Stimulated activated CD8-positive, alpha-beta memory T cell treated with anti-CD3 and anti-CD28 coated beads, Interleukin-4, amount 100 ng/mL, for 4 hours (primary cell): ENCODE measurements at places on chromosomes 4 and X.

DNA sequence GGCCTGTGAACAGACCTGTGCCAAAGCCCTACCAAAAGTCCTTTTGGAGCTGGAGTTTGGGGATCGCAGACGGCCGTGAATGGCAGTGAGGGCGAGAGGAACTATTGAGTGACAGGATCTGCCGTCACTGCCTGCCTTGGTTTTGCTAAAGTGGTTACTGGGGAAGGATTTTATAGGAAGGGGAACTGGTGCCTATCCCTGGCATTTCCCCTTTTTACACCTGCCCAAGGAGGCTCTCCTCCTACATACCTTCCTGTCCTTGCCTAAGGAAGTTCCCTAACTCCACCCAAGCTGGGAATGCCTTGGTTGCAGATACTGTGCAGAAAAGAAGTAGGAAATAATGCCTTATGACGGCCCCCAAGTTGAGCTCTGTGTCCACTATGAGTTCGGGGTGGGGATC lies 14.5 kb downstream of the LONRF3 start:
- DNase-seq: no peak

DNA sequence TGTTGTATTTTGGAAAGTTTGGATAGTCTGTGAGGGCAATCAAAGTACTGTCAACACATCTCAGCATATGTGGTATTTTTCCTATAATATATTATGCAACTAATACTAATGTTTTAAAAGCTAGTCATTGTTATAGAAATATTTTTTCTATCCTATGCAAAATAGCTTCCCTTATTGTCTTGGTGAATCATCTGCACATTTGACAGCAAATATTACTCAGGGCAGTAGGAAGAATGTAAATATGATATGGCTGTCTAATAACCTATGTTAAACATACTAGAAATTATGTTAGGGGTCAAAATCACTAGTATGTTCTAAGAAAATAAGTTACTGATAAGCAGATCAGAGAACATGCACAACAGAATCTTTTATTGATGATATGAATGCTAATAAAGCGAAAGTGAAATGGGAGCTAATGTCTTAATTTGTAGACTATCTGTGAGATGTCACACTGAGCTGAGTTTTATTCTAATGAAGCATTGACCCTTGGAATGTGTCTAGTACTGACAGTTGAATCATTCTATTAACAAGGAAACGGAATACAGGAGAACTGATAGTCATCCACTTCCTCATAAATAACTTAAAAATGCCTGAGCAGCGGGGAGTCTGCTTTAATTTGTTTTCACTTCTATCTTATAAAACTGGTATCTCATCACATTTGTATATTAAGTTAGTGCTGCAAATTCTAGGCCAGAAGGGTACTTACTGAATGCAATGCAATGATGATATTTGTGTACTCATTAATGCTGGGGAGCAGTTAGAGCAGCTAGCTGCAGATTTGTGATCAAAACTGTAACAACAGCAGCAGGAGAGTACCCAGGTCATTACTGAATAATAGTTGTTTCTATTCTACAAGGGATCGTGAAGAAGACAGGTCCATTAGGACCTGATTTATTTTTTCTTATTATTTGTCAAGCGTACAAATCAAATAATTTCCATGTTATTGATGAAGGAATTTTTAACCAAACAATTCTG lies 440.3 kb upstream of the AADAT start:
- DNase-seq: no peak

DNA sequence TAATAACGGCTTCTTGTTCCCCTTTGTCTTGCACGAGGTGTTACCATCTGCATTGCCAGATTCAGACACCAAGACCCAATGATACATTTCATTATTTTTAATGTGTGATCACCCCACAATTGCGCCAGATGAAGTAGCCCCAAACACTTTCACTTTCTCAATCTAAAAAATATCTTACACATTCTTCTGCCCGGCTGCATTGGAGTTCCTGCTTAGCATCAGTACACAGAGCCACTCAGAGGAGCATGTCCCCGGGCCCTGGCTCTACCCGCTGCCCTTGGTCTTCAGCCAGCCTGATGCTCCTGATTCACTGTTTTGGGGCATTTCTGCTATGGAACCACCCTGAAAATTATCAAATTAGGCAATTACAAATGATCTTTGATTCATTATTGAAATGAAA lies 66.0 kb upstream of the TENM3 start:
- no peak for DNase-seq

- no peak for DNase-seq
These were observed 41.6 kb downstream of the TIGD2 start for GRCh38 chr4:89152972-89153371.

GRCh38 chr4:64417974-64418373 lies 8.7 kb upstream of the TECRL start:
- no peak for DNase-seq

DNA sequence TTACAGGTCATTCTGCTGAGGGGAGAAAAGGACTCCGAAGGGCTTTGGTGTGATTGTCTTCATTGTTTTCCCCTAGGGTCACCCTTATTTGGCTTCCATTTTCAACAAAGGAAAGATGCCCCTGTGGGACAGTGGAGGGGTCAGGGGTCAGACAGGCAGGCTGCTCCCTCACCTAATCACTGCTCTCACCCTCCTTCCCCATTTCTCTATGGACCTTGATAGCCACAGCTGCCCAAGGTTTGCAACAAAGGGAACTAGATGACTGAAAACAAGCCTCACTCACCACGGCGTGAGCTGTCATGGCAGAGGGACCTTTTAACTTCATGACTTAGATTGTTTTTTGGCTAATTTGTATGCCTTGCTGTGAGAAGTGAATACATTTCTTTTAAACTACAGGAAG lies 40.7 kb downstream of the C4orf51 start:
- DNase-seq: no peak

DNA sequence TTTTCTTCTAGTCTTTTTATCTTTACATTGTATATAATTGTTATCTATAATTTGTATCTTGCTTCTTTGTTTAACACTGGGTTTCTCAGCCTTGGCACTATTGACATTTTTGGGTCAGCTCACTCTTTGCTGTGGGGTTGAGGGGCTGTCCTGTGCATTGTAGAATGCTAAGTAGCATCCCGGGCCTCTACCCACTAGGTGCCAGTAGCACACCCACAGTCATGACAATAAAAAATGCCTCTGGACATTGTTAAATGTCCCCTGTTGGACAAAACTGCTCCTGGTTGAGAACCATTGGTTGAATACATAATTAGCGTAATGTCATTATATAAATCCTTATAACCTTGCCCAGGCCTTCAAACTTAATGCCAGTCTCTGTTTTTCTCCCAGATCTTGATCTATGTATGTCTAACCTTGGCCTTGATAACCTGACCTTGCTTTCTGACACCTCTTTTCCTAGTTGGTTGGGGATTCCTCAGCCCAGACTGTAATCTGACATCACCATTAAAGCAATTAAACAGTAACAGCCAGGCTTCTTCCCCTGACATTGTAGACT lies 46.1 kb downstream of the DCX start:
- no peak for DNase-seq

GRCh38 chr4:8353912-8354453 lies 84.4 kb downstream of the HTRA3 start:
- DNase-seq: no peak

DNA sequence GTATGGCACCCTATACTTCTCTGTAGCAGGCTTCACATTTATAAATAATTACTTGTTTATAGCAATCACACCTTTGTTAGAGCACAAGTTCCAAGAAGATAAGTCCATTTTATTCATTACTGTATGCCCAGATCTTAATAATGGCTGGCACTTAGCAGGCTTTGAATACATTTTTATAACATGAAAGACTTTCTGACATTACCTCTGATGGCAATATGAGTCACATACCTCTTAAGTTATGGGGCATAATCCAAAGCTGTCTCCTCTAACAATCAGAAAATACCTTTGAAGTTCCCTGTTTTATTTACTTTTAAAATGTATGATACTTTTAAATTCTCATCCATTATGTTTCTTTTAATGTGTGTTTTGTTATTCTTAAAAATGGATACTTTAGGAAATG lies 12.2 kb downstream of the SCRG1 start:
- DNase-seq: no peak

- DNase-seq: no peak
These were observed 35.9 kb upstream of the PSAPL1 start for GRCh38 chr4:7470522-7471128.

GRCh38 chrX:109707319-109707718 lies 25.7 kb downstream of the ACSL4 start:
- DNase-seq: no peak

- DNase-seq: no peak
These were observed 12.9 kb downstream of the PALLD start for GRCh38 chr4:168509786-168510185.

DNA sequence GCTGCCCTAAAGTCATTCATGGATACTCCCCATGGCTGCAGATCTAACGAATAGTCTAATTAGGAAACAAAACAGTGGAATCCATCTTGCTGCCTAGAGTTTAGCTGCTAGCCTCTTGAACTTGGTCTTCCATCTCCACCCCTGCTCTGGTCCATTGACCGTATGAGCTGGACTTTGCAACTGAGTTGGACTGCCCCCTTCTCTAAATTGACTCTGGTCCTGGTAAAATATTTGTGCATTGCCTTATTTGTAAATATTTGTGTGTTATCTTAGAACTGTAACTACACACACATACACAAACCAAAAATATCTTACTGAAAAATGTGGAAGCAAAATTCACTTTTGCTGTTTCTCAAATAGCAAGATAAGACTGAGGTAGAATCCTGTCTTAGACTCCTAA lies 181.3 kb downstream of the NWD2 start:
- no peak for DNase-seq

- no peak for DNase-seq
These were observed 362.1 kb downstream of the UNC5C start for GRCh38 chr4:95186666-95187065.

DNA sequence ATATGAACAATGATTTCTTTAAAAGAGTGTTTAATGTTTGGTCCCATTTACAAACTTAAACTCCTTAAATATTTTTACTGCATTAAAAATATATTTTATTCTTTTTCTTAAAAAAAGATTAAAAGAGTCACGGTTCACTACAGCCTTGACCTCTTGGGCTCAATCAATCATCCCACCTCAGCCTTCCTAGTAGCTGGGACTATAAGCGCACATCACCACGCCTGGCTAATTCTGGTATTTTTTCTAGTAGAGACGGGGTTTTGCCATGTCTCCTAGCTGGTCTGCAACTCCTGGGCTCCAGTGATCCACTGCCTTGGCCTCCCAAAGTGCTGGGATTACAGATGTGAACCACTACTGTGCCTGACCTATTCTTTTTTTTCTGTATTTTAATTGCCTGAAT lies 104.7 kb upstream of the TLR2 start:
- DNase-seq: no peak

DNA sequence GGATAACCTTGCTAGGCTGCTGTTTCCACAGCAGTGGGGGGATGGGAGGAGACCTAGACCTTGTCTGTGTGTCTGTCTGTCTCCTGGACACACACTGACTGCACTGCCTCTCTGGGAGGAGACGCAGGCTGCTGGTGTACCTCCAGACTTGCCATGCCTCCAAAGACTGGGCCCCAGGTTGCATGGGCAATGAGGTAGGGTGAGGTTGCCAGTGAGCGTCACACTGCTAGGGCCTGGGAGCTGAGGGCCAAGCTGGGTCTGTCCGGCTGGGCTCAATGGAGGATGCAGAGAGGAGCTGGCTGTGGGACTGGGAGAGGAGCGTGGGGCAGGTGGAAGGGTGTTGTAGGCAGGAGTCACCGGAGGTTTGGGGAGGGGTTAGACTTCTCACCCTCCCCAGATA lies 16.6 kb downstream of the MAGED2 start:
- no peak for DNase-seq

DNA sequence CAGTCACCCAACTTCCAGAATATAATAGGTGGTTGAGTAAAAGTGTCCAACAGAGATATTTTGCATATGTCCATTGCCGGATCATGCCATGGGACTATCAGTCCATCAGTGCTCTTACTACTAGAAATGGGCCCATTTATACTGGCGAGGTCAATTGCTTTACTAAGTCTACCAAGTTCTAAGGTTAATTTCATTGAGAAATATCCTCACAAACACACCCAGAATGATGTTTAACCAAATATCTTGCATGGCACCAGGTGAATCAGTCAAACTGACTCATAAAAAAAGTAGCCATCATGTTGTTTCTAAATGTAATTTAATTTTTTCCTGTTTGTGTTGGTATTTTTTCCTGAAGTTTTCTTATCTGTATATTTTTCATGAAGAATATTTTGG lies 1217.0 kb downstream of the RAPGEF2 start:
- DNase-seq: no peak

- no peak for DNase-seq
These were observed 101.9 kb downstream of the QRFPR start for GRCh38 chr4:121278811-121279368.

- DNase-seq: no peak
These were observed 172.5 kb downstream of the RAP1GDS1 start for GRCh38 chr4:98433691-98434090.

DNA sequence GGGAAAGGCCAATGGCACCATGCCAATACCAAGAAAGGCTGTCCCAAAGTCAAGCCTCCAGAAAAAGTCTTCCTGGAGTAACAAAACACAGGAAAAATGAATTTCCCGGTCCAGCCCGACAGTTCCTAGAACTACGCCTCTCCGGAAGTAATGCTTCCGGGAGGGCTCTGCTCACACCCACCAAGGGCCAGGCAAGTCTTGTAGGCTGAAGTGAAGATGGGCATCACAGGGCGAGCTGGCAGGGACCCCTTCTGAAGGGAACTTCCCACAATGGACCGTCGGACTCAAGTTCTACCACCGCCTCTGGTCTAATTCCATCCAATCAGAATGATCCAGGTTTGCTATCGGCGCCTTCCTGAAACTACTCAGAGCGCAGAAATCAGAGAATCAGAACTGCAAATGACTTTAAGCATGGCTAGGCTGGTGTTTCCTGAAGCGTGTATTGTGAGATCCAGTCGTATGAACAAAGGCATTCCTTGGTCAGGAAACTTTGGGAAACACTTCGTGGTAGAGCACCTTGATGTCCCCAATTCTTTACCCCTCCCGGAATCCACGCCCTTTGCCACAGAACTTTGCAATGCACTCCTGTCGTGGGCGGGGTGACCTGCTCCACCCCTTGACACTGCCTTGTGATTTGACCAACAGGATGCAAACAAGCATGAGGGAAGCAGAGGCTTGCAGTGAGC lies 127.8 kb downstream of the BCOR start:
- no peak for DNase-seq

DNA sequence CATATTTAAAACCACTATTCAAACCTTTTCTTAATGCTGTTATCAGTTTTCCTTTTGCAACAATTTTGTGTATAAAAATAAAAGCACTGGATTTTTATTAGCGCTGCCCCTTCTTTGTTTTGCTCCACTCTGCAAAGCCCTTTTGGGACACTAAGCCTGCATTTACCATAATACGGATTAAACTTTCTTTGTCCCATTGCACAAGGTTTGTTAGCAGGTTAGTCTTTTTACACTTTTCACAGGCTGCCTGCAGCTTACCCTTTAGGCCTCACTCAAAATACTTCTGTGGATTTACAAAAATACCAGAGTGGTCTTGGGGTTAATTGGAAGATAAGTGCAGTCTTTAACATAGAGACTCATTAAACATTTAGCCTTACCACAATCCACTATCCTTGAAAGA lies 35.7 kb upstream of the MAB21L2 start:
- DNase-seq: no peak

GRCh38 chr4:47641755-47642154 lies 156.7 kb downstream of the ATP10D start:
- DNase-seq: no peak
